ENCODE measurements at places on chromosomes 2 and 18.

GRCh38 chr2:117212562-117212961 is 601.9 kb upstream of the DDX18 start:
- DNase-seq: no peak

DNA sequence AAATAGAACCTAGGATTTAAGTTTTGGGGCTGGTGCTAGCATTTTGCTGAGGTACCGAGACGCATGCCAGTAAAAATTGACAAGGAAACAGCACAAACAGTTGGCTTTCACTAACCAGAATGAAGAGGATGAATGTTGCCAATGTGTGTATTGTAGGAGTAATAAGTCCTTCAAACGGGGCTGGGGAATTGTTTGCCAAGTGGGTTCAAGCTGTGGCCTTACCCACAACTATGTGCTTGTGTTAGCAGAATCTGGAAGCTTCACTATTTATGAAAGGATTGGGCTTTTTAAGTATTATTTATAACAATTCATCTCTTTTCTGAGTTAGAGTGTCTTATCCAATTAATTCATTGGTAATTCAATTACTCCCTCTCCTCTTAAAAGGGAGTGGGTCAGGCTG is 15.0 kb upstream of the KIF5C start:
- DNase-seq: no peak

DNA sequence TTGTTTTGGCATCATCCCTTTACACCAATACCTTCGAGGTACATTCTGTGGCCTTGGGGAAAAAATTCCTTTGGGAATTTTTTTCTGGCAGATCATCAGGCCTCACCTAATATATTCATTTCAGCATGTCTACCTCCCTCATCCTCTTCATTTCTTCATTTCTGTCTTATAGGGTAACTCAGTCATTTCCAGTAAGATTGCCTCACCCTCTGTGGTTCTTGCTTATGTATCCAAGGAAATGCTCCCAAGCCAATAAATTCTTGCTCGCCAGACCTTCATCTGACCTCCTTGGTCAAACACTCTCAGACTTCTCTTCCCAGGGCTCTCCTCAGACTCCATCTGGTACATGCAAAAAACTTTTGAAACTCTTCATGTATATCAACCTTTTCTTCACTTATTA is 265.6 kb downstream of the TMX3 start:
- no peak for DNase-seq

DNA sequence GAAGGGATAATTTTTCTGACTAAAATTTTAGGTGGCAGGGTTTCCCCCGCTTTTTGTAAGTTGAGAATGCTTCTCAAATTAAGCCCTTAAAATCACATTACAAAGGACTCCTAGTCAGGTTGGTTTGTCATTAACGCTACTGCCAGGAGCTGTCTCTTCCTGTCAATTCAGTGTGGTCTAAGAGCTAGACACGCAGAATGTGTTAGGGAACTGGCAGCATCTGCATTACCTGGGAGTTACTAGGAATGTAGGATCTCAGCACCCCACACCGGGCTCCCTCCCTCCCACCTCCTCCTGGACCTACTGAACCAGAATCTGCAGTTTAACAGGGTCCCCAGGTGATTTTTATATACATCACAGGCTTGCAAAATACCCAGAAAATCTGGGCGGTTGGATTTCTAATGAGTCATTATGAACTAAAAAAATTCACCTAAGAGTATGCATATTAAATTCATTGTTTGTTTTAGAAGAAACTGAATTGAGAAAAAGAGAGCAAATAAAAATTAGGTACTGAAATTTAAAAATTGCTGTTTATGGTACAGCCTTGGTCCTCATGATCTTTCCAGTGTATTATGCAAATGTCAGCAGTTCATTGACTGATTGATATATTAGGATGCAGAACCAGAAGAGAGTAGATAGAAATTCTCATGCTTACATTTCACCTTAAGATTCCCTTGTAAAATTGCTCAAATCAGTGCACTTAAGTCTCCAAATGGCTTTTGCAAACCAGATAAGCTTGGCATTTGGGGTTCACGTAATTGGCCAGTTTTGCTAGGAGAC is 130.9 kb upstream of the ITGA6 start:
- no peak for DNase-seq

- DNase-seq: no peak
Observed at GRCh38 chr2:75089471-75089870, 109.8 kb downstream of the TACR1 start.

DNA sequence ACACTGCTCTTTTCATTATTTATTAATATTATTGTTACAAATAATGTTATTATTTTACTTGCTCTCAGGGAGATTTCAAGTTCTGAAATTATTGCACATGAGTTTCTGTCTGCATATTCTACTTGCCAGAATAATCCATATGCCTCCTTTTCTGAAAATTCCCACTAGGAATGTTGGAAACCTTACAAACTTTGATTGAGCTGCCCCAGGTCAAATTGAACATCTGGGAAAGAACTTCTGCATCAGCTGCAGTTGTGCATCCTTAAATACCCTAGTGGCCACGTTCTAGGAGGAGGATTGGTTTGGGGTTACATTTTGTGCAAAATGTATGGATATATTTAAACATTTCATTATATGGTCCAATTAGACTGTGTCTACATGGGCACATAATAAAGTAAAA is 1302.7 kb upstream of the PIK3C3 start:
- no peak for DNase-seq

GRCh38 chr2:66073172-66073571 is 361.8 kb upstream of the MEIS1 start:
- no peak for DNase-seq

DNA sequence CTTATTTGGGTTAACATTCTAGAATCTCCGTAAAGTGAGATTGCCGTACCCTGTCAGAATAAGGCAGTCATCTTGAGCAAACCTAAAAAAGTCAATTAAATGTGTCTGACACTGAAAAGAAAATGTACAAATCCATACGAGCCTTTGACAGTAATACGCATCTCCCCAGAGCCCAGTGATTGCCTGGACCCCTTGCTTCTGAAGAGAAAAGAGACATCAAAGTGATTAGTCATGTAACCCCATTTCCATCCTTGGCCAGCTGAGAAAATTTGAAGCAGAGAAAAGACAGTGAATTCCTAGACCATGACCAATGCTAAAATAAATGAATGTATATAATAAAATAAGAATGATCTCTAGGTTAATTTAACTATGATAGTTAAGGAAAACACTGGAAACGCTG is 1499.4 kb downstream of the SUCLG1 start:
- DNase-seq: no peak

DNA sequence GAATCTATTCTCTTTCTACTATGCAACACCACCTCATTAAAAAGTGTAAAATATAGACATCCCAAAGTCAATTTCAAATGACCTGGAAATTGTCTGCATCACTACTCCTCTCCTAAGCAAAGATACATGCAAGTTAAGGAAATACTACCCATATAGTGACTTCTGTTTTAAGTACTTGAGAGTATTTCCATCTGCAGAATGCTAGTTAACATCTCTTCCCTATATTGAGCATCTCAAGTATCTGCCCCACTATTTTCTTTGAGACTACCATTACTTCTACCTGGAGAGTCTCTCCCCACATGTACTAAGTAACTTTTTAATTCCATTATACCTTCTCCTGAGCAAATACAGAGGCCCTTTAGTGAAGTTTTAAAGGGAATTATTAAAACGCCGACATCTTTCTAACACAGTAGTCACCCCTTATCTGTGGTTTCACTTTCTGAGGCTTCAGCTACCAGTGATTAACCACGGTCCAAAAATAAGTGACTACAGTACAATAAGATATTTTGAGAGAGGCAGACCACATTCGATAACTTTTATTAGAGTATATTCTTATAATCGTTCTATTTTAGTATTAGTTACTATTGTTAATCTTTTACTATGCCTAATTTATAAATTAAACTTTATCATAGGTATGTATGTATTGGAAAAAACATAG is 21.8 kb downstream of the CWC22 start:
- no peak for DNase-seq

DNA sequence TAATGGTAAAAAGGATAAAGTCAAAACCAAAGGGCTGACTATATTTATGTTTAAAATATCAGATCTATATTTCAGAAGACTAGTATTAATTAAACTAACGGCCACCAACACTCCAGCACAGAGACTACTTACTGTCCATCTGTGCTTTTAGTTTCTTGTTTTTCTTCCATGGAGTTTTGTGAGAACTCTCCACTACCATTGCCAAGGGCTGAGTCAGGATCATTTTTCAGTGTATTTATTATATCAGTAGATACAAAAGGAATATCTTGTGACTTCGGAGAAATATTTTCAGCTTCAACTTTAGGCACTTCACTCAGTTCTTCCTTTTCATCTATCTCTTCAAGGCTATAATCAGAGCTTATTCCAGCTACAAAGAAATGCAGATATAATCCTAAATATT is 79.1 kb upstream of the GRB14 start:
- no peak for DNase-seq

GRCh38 chr18:9048236-9048635 is 54.3 kb upstream of the NDUFV2 start:
- DNase-seq: no peak

- no peak for DNase-seq
Observed at GRCh38 chr18:58183226-58183625, 139.2 kb downstream of the NEDD4L start.

- DNase-seq: no peak
Observed at GRCh38 chr2:9213477-9214051, 7.0 kb downstream of the ASAP2 start.

- no peak for DNase-seq
Observed at GRCh38 chr2:85019121-85019520, 48.2 kb downstream of the KCMF1 start.

DNA sequence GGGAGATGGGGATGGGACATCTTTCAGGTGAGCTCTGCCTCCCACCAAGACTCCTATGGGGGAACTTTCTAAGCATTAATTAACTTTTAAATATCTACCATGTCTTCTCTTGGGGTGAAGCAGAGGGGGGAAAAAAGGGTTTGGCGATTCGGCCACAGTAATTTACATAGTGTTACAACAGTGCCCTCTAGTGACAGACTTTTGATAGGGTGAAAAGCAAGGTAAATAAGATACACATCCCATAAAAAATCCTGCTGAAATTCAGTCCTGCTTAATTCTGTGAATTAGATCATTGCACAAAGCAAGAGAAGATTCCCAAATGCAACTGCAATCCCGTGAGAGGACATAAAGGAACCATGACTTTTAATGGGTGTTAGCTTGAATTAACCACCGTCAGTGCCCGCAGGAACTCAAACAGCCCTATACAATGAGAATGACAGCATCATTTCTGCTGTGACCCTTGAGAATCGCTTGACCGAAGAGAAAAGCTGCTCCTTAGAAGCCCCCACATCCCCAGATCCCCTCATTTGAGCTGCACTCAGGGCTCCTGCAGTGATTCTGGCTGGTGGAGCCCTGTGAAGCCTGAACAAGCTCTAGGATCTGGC is 32.8 kb downstream of the FAM124B start:
- no peak for DNase-seq

- no peak for DNase-seq
Observed at GRCh38 chr2:156653675-156654074, 217.5 kb downstream of the GPD2 start.

- no peak for DNase-seq
Observed at GRCh38 chr2:55934337-55934736, 10.8 kb upstream of the EFEMP1 start.
